ENCODE measurements at places on chromosomes 6 and 20. TPM values are rescaled to one million over a fixed set of nuclear protein-coding genes. Genes with fewer than 3 reads are reported as not detected.
A peak's percentile ranks its signal among the peaks of the same experiment; 100 is the strongest.

- no peak for DNase-seq
These were observed 17.8 kb downstream of the ME1 start for GRCh38 chr6:83413068-83413467.

GRCh38 chr20:43744151-43744611 is 17.4 kb upstream of the GTSF1L start:
- no peak for DNase-seq

DNA sequence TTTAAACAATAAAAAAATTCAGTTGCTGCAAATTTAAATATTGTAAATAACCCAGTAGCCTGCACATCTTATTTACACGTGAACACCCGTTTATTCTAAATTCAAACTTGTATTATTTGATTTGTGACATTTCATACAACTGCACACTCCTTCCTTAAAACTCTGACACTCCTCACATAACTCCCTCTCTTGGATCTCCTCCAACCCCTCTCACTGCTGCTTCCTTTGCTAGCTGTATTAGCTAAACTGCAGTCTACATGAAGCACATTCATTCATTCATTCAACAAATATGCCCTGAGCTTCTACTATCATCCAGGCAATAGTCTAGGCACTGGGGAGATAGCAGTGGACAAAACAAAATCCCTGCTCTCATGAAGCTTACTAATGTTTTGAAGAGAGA is 47.0 kb downstream of the FBXL4 start:
- DNase-seq = no peak

- peak; percentile 41 for DNase-seq
These were observed 20.6 kb downstream of the SLC2A12 start for GRCh38 chr6:134031696-134032255.

GRCh38 chr20:1897541-1897940 is 2.3 kb downstream of the SIRPA start:
- no peak for DNase-seq

DNA sequence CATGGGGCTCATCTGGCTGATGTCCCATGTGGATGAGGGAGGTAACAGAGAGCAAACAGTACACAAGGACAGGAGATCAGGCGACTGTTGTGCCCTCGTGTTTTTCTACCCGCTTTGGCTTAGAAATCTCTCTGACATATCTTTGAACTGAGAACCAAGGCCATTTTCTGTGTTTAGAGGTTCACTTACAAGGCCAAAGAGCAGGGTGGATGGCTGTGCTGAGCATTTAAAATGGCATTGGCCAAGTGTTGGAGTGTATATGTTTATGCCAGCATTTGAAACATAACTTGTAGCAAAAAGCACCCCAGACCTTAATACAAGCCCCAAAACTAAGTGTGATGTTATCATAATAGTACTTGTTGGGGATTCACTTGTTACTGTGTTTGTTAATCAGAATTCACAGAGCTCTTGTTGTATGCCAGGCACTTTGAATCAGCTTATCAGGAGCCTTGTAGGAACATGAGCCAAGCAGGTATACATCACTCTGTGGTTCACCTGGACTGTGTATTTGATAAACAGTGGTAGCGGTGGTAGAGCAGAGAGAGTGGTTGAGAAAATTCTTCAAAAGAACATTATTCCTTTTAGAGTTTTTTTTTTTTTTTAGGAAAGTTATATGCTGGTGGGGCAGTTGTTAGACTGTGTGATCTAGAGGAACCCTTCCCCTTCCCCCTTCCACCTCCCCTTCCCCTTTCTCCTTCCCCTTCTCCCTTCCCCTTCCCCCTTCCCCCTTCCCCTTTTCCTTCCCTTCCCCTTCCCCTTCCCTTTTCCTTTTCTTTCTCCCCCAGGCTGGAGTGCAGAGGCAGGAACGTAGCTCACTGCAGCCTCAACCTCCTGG is 71.3 kb downstream of the ATRN start:
- no peak for DNase-seq

GRCh38 chr6:37624606-37625574 is 72.8 kb downstream of the MDGA1 start:
- DNase-seq = peak; percentile 39

DNA sequence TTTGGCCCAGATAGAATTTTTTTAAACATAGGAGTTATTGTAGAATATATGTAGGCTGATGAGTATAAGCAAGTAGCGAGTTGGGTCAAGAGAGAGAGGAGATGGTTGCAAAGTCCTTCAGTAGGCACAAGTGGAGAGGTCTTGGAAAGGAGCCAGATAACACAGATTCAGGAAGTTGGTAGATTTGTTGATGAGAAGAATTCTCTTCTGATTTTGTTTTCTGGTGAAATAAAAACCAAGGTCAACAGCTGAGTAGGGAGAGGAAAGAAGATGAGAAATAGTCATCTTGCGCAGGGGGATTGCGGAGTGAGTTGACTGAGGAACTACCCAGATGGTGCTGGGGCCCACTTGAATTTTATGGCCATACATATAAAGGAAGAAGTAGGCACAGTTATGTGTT is 17.4 kb upstream of the CD83 start:
- DNase-seq = no peak

GRCh38 chr6:33280539-33280938 is 3.6 kb downstream of the B3GALT4 start:
- DNase-seq = no peak

- DNase-seq = peak; percentile 90
These were observed 69.1 kb upstream of the BTN3A2 start for GRCh38 chr6:26295691-26296555.

- no peak for DNase-seq
These were observed 6.2 kb upstream of the DEFB132 start for GRCh38 chr20:251354-251753.

- no peak for DNase-seq
These were observed 181.9 kb downstream of the BCAS1 start for GRCh38 chr20:53888510-53888909.

GRCh38 chr20:57712341-57712740 is 2.5 kb upstream of the PMEPA1 start:
- DNase-seq = no peak

DNA sequence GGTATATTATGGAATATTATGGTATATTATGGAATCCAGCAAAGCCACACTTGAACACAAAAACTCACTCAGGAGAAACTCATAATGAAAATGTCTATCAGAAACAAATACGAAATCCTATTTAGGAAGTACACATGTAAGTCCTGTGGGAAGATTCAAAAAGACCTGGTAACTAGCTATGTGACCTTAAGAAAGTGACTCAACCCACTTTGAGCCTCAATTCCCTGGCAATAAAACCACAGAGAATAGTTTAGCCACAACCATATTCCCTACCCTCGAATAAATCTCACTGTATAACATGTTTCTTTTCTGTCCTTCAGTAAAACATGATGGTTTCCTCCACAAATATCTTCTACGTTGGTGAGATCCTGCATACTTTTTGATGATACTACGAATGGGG is 56.4 kb downstream of the ZMYND8 start:
- peak; percentile 42 for DNase-seq

GRCh38 chr20:37989601-37990295 is 43.5 kb downstream of the TTI1 start:
- no peak for DNase-seq

- DNase-seq = no peak
These were observed 360.6 kb upstream of the MAP3K7 start for GRCh38 chr6:90947184-90948064.

DNA sequence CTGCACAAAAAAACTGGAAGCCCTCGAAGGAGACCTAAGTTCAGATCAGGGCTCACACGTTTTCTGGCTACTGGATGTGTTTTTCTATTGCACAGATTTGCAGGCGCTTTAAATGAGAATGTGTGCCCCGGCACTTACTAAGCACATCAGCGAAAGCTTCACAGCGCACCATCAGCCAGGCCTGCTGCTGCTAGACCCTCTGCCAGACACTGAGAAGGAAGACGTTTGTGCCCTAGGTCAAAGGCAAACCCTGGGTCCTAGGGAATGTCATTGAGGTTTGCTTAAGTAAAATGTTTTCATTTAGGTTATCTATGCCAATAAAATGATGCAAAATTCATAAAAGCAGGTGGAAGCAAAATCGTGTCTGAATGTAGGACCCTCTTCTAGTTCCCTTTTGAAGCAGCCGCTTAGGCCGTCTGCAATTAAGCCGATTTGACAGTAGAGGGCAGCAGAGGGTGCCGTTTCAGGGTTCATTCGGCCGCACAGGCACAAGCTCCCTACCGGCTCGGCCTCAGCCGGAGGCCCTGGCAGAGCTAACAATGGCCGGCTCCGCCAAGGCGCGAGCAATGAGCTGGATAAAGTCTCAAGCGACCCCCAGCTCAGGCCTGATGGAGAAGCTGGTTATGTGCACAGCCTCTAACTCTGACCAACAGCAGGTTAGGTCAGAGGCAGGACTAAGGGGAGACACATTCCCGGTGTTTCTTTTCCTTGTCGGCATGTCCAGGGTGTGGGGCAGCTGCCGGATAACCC is 107.2 kb upstream of the FOXA2 start:
- DNase-seq = peak; percentile 37

- no peak for DNase-seq
These were observed 632 bp downstream of the PRKN start for GRCh38 chr6:162726947-162727321.

DNA sequence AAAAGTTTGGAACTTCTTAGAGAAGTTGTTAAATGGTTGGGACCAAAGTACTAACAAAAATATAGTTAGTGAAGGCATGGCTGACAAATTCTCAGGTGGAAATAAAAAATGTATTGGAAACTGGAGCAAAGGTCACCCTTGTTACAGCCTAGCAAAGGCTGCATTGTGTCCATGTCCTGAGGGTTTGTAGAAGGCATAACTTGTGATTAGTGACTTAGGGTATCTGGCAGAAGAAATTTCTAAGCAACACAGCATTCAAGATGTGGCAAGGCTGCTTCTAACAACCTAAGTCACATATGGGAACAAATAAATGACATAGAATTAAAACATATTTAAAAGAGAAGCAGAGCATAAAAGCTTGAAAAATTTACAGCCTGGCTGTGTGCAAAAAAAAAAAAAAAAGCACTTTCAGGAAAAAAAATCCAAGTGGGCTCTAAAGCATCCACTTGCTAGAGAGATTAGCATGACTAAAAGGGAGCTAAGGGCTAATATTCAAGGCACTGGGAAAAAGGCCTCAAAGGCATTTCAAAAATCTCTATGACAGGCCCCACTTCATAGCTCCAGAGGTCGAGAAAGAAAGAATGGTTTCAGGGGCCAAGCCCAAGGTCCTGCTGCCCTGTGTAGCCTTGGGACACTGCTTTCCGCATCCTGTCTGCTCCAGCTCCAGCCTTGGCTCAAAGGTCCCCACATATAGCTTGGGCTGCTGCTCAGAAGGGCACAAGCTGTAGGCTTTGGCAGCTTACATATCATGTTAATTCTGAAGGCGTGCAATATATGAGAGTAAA is 453.2 kb upstream of the PTCHD4 start:
- DNase-seq = no peak

GRCh38 chr20:316316-317068 is 8.9 kb upstream of the SOX12 start:
- peak; percentile 70 for DNase-seq

Gene SLCO4A1
- total RNA-seq = 0.50 TPM

Gene SMPDL3A
- total RNA-seq = 19.8 TPM

Gene DOK5
- 16.9 TPM for total RNA-seq

Gene RSPH3
- total RNA-seq = 3.6 TPM

Gene SAMD5
- total RNA-seq = 4.0 TPM

Gene ZNF217
- total RNA-seq = 22.0 TPM

Gene BHLHE23
- total RNA-seq = not detected

Gene FARS2
- 22.6 TPM for total RNA-seq

Gene ECT2L
- total RNA-seq = 0.17 TPM

Gene ZSCAN9
- 11.6 TPM for total RNA-seq

Gene SLA2
- not detected for total RNA-seq

Measured in fibroblast of lung (primary cell).